Upper lobe of right lung (tissue), 1 donor: ENCODE measurements at places on chromosomes 11 and 22.
A peak's percentile ranks its signal among the peaks of the same experiment; 100 is the strongest.

GRCh38 chr11:12272821-12273617 lies 104.4 kb upstream of the PARVA start:
- H3K27me3 ChIP-seq, result no peaks in the 10 kb centered on the region
- no peaks in the 10 kb centered on the region for H3K36me3 ChIP-seq
- DNase-seq, result no peak
- no peak overlapping the region for H3K27ac ChIP-seq
- H3K4me1 ChIP-seq, result peaks cover 19% of the 10 kb centered on the region

DNA sequence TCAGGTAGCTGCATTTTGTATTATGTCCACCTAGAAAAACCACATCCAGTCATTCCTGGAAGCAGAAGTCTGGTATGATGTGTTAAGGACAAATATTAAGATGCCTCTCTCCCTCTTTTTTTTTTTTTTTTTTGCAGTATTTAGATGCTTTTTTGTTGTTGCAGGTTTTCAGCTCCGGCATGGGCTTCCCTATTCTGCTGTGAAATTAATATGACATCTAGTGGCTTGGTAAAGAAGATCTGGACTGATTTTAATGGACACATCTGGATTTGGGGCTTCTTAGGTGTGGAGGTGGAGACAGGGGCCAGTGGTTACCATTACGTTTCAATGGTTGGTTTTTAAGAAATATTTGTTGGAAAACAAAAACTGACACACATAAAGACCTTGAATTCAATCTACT lies 47.5 kb upstream of the RASSF10 start:
- H3K36me3 ChIP-seq, result no peaks in the 10 kb centered on the region
- DNase-seq, result no peak

GRCh38 chr22:17716529-17716928 lies 57.7 kb downstream of the BID start:
- no peak overlapping the region for H3K4me3 ChIP-seq

DNA sequence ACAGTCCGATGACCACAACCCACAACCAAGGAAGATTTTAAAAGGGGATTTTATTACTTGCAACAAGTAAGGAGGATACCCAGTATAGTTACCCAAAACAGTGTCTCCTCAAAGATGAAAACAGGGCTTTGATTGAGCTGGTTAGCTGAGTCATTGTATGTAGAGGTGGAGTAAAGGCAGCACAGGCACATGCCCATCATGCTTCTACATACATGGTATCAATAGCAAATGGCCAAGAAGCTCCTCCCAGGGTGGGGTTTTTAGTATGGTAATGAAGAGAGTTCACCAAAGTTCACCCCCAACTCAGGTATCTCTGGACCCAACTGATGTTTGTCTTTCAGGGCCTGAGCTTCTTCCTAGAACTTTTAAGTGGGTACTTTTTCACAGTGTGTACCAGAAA lies 157.1 kb upstream of the CEP126 start:
- H3K27me3 ChIP-seq, result no peaks in the 10 kb centered on the region
- no peak for DNase-seq
- H3K27ac ChIP-seq, result no peak overlapping the region
- no peak overlapping the region for H3K4me3 ChIP-seq

DNA sequence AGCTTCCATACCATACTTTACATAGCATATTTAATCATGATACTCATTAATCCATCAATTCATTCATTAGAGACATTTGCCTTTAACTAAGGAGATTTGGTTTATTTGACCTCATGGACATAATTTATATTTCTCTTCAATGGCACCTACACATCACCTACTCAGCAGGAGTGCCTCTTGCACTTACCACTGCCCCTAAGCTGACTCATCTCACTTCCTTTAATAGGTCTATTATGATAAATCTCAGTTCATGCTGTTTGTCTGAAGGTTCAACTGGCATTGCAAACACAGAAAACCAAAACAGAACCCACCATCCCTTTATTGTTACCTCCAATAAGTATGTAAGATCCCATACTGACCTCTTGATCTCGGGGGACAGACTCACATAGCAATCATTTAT lies 186.7 kb downstream of the LUZP2 start:
- no peak for DNase-seq
- no peaks in the 10 kb centered on the region for H3K36me3 ChIP-seq
- H3K27ac ChIP-seq, result no peak overlapping the region
- H3K4me3 ChIP-seq, result no peak overlapping the region
- H3K27me3 ChIP-seq, result no peaks in the 10 kb centered on the region

GRCh38 chr11:12079726-12080556 lies 30.4 kb upstream of the MICAL2 start:
- no peaks in the 10 kb centered on the region for H3K36me3 ChIP-seq
- DNase-seq, result peak; percentile 70

DNA sequence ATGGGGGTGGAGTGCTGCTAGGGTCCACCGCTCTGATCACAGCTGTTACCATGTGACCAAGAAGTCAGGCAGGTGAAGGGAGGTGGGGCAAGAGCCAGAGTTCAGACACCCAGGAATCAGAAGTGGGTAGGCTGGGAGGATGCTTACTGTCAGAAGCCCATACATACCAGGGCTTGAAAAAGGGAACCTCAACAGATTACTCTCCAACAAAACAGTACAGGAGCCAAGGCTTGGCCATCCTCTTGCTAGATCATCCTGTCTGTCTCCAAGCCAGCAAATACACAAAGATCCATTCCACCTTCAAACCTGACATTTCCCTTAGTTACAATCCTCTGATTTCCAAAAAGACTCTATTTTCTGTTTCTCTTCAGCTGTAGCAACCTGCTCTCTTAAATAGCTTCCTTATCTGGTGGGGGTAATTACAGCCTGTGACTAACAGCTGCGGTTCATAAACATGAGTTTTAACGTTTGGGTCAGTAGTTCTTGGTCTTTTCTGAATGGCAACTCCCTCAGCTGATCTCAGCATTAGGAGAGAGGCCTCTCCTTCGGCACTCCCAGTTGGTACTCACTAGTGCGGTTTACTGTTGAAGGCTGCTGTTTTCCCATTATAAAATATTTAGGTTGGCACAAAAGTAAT lies 31.1 kb upstream of the WT1 start:
- H3K4me1 ChIP-seq, result no peaks in the 10 kb centered on the region
- no peak for DNase-seq
- no peak overlapping the region for H3K27ac ChIP-seq
- H3K36me3 ChIP-seq, result no peaks in the 10 kb centered on the region
- no peak overlapping the region for H3K4me3 ChIP-seq

DNA sequence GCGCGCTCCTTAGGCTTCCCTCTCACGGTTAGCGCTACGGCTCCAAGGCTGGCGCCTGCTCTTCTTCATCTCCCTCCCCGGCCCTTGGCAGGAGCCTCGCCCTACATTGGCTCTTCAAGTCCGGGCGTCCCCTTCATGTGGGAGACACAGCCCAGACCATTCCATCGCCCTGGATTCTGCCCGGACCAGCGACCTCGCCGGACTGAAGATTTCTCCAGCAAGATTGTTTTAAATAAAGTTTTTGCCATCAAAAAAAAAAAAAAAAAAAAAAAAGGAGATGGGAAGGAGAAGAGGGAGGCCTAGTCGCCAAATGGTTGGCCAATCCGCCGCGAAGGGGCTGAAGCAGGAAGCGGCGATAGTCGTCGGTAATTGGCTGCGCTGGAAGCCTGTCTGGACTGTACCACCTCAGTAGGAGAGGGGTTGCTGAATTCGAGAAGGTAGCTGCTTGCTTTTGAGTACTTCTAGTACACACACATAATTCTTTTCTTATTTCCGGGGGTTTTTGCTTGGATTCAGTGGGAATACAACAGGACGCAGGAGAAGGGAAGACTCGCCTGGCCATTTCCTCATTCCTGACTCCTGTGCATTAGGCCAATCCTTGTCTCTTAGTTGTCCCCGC lies 688 bp upstream of the ZDHHC5 start:
- H3K36me3 ChIP-seq, result peaks cover 14% of the 10 kb centered on the region
- peaks cover 22% of the 10 kb centered on the region for H3K4me1 ChIP-seq
- DNase-seq, result peak; percentile 97
- no peaks in the 10 kb centered on the region for H3K27me3 ChIP-seq

DNA sequence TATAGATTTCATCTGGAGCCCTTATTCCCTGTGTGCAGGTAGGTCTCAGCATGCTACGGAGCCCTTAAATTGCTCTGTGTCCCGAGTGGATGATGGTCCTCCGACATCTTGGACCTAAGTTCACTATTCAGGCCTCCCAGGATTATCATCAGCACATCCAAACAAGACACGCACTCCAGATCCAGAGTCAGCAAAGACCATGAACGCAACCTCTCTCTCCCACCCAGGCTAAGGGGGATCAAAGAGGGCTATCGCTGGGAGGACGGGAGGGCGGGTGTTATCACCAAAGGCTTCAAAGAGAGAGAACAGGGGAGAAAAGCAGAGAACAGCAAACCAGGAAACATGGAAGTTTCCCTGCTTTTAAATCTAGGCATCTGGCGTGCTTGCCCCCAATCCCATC lies 659.4 kb downstream of the TBC1D22A start:
- H3K27ac ChIP-seq, result no peak overlapping the region
- H3K36me3 ChIP-seq, result no peaks in the 10 kb centered on the region
- H3K27me3 ChIP-seq, result no peaks in the 10 kb centered on the region
- H3K4me1 ChIP-seq, result no peaks in the 10 kb centered on the region
